Smooth muscle cell of bladder (primary cell): ENCODE measurements at places on chromosomes 6 and 20. TPM values are rescaled to one million over a fixed set of nuclear protein-coding genes. Genes with fewer than 3 reads are reported as not detected.

Gene LGSN
- total RNA-seq = under 0.01 TPM in 2 replicates

Gene ATP6V1G2
- total RNA-seq = 4.8 and 5.0 TPM in 2 replicates

Gene SPATA25
- 1.3 and 1.9 TPM in 2 replicates for total RNA-seq

Gene MOG
- total RNA-seq = not detected in 2 replicates

Gene EFCAB8
- total RNA-seq = 0.28 TPM in 2 replicates

Gene SNX3
- 148 and 198 TPM in 2 replicates for total RNA-seq

Gene SLC17A2
- total RNA-seq = not detected in 2 replicates

Gene HLA-DQA1
- not detected in 2 replicates for total RNA-seq

Gene TRAPPC3L
- 0.09 and 0.14 TPM in 2 replicates for total RNA-seq

Gene ABHD16B
- total RNA-seq = not detected in 2 replicates

Gene TP53TG5
- under 0.01 TPM in 1 of 2 replicates, not detected in the other for total RNA-seq

Gene CST2
- total RNA-seq = 0.55 and 0.71 TPM in 2 replicates

Gene PAQR8
- 1.4 and 2.1 TPM in 2 replicates for total RNA-seq

Gene SKIC2
- total RNA-seq = 54.3 and 84.7 TPM in 2 replicates

Gene NHSL1
- total RNA-seq = 6.8 and 9.5 TPM in 2 replicates

Gene ME1
- total RNA-seq = 28.3 and 30.8 TPM in 2 replicates

Gene MICB
- 8.2 and 8.4 TPM in 2 replicates for total RNA-seq

Gene XKR7
- not detected in 2 replicates for total RNA-seq

Gene ANKRD66
- total RNA-seq = not detected in 2 replicates

Gene OR2B6
- total RNA-seq = not detected in 2 replicates

Gene ARID1B
- total RNA-seq = 26.0 and 28.7 TPM in 2 replicates

Gene GPX5
- total RNA-seq = not detected in 2 replicates

Gene PHACTR3
- not detected in 2 replicates for total RNA-seq

Gene SLC16A10
- not detected in 2 replicates for total RNA-seq

Gene ZC2HC1B
- total RNA-seq = not detected in 2 replicates

Gene TMEM74B
- 0.46 TPM in 1 of 2 replicates, not detected in the other for total RNA-seq

Gene SASH1
- total RNA-seq = 33.7 and 43.3 TPM in 2 replicates
